ENCODE measurements at places on chromosomes 11 and 22.

DNA sequence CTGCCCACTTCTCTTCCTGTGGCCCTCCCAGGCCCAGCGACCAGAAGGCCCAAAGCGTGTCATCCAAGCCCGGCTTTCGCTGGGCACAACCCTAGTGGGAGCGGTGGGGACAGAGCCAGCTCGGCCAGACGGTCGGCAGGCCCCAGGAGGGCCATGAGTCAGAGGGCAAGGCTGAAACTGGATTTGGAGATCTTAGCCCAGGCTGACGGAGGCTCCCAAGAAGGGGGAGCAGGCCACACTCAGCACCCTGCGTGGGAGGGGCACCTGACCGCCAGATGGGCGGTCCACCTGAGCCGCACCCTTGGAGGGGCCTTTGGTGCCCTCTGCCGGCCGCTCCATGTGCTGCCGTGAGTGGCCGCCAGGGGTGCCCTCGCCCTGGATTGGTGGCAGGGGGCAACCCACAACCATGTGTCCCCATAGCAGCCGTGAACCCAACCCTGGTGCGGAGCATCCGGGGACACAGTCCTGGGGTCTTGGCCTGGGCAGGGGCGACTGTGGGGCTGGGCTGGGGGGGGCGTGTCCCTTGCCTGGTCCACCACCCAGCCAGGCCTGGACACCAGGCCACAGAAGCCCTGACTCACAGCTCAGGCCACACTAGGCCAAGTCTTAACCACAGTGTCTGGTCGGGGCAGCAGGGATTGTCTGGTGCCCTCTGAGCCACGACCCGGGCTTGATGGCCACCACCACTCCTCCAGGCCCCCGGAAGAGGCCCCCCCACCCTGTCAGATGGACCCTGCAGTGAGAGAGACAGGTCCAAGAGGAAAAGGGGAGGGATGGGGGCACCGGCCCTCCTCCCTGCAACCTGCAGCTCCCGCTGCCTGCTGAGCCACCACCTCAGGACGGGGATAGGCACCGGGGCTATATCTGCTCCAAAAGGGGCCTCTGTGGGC lies 19.2 kb upstream of the TALDO1 start:
- DNase-seq = peak; percentile 63

GRCh38 chr11:64793271-64794160 lies 9.5 kb downstream of the MAP4K2 start:
- DNase-seq = no peak

GRCh38 chr11:65553301-65554001 lies 4.7 kb downstream of the LTBP3 start:
- DNase-seq = peak; percentile 69

DNA sequence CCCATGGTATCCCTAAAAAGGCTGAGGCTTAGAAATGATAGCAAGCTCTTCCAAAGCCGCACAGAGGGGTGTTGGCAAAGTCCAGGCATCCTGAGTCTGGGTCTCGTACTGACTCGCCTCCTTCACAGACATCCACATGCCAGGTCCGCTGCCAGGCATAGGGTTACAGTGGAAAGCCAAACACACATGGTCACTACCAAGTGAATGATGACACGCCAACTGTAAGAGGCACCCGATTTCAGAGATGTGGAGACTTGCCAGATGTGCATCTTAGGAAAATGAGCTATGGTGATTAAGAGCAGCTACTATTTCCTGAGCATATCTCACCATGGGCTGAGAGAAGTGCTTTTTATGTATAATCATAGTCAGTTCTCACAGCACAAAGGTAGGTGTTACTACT lies 314.9 kb downstream of the MIAT start:
- no peak for DNase-seq

DNA sequence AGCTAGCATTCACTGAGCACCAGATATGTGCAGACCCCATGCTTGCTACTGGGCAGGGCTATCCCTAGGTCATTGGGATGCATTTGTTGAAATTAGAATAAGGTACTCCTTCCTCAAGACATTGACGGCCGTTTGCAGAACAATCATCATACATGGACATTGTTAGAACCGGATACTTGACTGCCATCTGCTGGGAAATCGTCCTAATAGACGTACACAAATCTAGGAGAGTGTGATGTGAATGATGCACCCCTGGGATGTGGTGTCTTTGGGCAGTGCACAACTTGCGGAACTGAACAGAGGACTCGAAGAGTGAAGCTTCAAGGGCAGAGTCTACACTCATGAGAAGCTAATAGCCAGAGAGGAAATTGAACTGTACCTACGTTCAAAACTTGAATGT lies 35.9 kb downstream of the MYO18B start:
- no peak for DNase-seq

DNA sequence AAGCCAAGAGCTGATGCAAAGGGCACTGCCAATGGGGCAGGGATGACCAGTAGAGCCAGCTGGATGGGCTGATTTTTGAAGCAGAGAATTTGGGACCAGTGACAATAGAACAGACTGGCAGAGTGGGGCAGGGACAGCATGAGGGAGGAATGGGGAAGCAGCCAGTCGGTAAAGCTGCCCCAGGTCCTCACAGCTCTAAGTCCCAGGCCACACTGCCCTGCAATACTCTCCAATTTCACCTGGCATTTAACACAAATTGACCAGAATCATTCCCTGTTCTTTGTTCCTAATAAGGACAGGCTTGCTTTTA lies 186.9 kb downstream of the CTTN start:
- no peak for DNase-seq

DNA sequence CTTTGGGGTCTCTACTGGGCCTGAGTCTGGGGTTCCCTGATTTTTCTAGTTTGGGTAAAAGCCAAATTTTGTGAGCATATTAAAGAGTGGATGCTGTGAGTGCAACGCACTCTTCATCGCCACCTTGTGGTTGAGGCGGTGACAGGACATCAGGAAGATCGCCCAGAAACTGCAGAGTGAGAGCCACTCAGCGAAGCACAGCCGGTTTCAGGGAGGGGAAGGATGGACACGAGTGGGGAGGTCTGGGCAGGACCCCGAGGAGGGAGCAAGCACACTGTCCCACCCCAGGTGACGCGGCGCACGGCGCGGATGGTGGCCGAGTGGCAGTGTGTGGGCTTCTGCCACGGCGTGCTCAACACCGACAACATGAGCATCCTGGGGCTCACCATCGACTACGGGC lies 9.1 kb downstream of the SELENOO start:
- DNase-seq = peak; percentile 64

DNA sequence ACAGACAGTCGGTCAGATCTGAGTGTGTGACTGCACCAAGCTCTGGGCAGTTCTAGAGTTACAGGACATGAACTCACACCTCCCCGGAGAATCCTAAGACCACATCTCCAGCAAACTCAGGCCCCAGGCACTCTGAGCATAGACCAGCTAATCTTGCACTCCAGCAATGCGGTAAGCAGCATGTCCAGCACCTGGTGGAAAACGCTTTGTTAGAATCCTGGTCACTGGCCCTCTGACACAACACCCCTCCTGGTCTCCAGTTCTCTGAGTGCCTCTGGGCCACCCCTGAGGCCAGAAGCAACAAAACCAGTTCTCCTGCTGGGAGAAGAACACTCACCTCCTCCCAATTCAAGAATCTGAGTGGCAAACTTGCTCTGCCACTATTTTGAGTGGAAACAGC lies 82.7 kb upstream of the TMEM45B start:
- no peak for DNase-seq

GRCh38 chr11:32447252-32447651 lies 11.9 kb upstream of the WT1 start:
- no peak for DNase-seq

GRCh38 chr22:28600546-28601143 lies 79.0 kb downstream of the TTC28 start:
- DNase-seq = no peak

GRCh38 chr11:89181111-89181510 lies 3.4 kb downstream of the TYR start:
- no peak for DNase-seq

DNA sequence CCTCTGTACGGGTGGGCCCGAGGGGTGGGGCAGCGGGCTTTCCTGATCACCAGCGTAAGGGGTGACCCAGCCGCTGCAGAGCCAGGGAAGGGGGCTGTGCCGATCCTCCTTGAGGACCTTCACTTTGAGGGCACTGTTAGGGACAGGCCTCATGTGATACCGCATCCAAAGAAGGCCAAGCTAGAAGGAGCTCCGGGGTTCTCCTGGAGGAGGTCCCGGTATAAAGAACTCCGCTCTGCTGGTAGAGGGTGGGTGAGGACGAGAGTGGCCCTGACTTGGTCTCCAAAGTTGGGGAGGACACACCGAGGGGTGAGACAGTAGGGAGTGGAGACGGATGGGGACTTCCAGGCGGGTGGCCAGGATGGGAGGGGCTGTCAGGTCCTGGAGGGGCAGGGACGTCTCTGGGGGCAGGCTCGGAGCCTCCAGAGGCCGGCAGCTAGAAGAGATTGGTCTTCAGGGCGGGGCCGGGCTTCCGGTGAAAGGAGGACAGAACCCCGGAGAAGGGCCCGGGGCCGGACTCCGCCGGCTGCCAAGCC lies 4.6 kb downstream of the PHOX2A start:
- DNase-seq = no peak

- no peak for DNase-seq
Measured at GRCh38 chr11:57167125-57167846, 14.5 kb upstream of the LRRC55 start.

DNA sequence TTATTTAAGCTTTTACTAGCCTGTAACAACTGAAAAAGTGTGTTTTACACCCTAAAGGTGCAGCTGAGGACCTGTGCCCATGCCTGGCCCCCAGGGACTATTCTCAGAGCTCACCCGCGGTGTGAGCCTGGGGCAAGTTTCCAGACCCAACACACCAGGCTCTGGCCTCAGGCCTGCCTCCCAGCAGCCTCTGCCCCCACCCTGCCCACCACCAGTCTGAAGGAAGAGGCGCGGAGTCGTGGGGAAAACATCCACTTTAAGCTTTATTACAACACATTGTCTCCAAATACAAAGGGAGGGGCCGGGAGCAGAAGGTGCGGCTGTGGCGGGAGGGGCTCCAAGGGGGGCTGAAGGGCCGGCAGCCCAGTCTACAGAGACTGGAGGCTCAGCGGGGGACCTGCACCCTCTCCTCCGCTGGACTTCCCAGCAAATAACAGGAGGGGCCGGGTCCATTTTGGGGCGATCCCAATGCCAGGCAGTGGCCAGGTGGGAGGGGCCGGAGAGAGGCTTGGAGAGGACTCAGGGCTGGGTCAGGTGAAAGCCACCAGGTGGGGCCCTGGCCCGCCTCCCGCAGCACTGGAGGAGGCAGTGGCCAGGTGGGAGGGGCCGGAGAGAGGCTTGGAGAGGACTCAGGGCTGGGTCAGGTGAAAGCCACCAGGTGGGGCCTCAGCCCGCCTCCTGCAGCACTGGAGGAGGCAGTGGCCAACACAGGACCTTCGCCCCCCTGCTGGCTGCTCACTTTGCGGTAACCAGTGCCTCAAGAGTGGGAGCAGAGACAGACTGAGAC lies 18.1 kb downstream of the DUSP8 start:
- no peak for DNase-seq

GRCh38 chr11:27310182-27310581 lies 52.8 kb downstream of the CCDC34 start:
- no peak for DNase-seq

DNA sequence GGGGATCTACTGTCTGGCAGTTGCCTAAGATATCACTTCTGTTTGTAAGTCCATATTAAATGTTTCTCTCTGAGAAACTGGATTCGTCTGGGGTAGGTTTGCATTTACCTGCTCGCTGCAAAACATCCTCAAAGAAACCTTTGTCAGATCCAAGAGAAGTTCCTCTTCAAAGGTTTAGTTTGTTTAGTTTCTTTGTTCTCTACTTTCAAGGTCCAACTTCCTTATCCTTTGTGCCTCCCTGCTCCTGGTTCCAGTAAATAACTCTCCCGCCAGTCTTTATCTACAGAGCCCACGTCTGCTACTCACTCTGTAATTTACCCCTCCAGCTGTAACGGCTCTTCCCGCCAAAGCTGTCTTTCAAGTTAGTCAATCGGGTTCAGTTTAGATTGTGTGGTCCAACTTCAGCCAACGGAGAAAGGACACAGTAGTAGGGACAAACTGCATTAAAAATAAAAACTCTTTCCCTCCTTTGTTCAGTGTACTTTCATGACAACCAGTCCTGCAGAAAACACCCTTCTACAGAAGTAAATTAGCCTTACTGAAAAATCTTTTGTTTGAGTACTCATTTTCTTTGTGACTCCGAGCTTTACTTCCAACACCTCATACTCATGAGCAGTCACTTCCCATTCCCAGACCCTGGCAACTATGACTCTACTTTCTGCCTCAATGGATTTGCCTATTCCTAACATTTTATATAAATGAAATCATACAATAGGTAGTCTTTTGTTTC lies 41.0 kb downstream of the TMPRSS5 start:
- no peak for DNase-seq

GRCh38 chr11:45817191-45817590 lies 12.2 kb downstream of the SLC35C1 start:
- no peak for DNase-seq

GRCh38 chr11:79393362-79394043 lies 47.3 kb downstream of the TENM4 start:
- DNase-seq = no peak

GRCh38 chr11:59755701-59756557 lies 753 bp downstream of the STX3 start:
- DNase-seq = peak; percentile 33

- peak; percentile 84 for DNase-seq
Measured at GRCh38 chr11:118956094-118956846, at the start of gene UPK2. TSS of gene UPK2 (plus strand) at chr11:118956298. CDS start at chr11:118956351, 53 bp downstream.

DNA sequence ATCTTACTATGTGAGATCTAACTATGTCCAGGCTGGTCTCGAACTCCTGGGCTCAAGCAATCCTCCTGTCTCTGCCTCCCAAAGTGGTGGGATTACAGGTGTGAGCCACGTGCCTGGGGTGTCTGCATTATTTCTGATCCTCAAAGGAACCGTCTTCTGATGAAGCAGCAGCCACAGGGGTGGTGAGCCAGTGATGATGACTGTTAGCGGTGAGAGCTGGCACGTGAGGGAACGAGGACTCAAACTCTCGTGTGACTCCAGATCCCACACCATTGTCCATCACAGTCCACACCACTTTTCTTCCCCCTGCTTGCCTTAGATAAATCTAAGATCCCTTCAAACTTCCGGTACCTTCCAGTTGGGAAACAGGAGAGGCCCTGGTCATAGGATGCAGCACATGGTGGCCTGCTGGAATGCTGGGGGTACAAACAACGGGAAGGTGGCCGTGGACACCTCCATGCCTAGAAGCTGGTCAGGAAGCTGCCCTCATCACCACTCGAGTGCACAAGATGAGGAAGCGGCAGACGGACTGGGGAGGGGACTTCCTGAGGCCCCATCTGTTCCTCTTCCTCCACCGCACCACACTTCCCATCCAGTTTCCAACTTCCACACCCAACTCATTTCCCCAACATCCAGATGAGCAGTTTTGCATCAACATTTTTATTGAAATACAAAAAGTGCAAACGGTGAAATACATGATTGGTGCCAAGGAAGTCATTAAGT lies 23.8 kb downstream of the ARHGAP1 start:
- DNase-seq = no peak

DNA sequence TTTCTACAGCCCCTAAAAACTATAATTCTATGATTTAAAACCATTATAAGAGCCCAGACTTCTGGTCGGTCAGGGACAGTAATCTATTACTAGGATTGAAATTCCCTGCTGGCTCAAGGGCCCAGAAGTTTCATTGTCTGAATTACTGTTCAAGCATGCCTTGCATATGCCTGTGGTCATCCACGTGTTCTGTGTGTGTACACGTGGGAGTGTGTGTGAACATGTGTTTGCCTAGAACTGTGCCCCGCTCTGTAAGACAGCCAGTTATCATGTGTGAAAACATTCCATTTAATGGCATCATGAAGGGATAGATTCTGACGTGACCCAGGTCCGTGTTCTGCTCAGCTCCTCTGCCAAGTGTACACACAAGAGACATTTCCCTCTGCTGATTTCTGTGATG lies 189.3 kb upstream of the NECTIN1 start:
- no peak for DNase-seq

- DNase-seq = no peak
Measured at GRCh38 chr22:43275545-43276317, 67.4 kb downstream of the SCUBE1 start.
